ENCODE measurements at places on chromosomes 11 and 22.

DNA sequence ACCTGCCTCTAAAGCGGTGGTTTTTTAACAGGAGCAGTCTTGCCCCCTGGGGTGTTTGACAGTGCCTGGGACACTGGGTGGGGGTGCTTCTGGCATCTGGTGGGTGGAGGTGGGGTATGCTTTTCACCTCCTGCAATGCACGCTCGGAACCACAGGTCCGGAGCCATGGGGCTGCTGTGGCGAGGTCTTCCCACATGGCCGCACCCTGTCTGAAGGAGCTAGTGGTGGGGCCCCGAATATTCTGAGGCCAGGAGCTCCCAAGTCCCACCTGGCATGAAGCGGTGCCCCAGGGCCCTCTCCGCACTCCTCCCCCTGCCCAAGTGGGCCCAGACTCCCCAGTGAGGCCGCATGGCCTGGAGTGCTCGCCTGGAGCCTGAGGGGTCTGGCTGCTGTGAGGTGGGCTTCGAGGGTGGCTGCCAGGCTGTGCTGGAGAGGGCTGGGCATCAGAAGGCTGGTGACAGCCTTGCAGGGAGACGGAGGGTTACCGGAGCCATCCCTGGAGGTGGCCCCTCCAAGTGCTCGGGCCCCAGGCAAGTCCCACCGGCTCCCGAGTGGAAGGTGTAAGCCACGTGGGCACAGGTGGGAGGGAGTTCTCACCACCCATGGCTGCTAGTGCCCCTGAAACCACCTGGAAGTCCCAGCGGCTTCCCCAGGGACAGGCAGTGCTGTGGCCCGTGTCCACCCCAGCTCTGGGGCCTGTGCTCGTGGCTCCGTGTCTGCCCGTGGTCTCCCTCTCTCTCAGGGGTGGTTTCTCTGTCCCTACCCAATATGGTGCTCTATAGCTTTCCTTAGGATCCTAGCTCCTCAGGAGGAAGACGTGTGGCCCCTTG lies 15.1 kb downstream of the TBX1 start:
- DNase-seq = no peak

DNA sequence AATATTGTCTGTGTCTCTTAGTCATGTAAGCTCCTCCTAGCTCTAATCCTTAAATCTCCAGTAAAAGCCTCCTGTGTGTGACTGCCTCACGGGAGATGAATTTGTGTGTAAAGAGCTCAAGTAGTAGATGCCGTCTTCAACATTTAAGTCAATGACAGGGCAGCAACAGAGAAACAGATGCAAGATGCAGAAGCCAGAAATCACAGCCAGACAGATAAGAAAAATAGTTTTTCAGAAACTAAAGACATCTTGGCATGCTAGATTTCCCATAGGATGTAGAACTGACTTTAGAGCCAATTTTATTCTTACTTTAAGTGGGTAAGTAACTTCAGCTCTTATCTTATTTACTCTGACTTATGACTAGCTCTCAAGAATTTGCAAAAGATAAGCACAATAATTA lies 652.8 kb downstream of the KCNA4 start:
- no peak for DNase-seq

GRCh38 chr22:35219012-35219411 lies 38.3 kb upstream of the HMGXB4 start:
- peak; percentile 89 for DNase-seq

DNA sequence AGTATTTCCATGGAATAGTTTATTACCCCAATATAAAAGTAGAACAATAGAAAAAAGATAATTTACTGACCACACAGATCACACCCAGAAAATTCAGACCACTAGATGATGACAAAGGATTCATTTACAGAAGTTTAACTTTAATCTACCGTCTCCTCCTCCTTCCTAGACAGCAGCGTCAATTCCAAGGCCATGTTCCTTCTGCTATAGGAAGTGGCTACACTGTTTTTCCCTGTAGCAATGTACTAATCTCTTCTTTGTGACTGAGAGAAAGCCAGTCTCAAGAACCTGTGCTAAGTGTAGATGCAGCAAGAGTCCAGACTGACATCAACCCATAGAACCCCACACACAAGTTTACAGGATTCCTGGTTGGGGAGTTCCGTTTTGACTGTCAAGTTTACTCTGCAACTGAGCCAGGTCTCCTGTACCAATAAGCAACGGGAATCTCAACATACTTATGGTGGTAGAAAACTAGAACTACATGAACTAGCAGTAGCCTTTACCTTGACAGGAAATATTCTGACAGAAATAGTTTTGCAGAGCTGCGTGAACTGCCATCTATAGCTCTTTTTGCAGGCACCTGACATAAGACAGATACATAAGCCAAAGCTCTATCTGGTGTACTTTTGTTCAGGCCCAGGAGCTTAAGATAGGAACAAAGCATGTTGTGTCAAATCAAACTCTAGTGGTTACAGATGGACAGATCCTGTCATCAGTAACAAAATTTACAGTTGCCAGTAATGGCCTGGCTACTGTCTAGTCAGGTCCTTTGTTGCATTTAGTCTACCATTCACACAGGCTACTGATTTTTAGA lies 42.9 kb downstream of the MRTFA start:
- DNase-seq = no peak

GRCh38 chr11:125070699-125071254 lies 7.7 kb downstream of the SLC37A2 start:
- DNase-seq = peak; percentile 83

GRCh38 chr11:133258751-133259150 lies 273.6 kb downstream of the OPCML start:
- DNase-seq = no peak

GRCh38 chr11:127723714-127724113 lies 723.1 kb upstream of the KIRREL3 start:
- DNase-seq = no peak

DNA sequence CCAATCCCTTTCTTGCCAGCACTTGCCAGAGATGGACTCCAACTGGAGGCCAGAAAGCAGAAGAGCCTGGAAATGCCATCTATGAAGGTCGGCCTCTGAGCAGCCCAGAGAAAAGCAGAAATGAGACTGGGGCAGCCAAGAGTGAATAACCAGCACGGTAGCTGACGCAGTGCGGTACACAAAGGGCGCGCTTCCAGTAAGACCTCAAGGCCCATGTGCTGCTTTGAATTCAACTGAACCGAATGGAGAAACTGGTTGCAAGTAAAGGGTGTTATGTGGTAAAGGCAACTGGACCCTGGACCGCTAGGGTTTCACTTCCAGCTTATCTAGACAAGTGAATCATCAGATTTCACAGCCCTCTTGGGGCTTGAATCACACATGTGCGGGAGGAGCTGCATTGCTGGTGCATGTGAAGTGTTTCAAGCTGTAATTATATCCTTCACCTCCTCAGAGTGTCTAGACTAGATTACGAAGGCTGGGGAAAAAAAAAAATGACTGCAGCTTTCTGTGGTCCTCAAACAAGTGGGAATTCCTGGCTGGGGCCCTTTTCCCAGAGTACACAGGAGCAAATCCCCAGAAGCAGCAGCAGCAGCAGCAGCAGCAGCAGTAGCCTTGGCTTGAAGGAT lies 128.9 kb downstream of the CCDC34 start:
- DNase-seq = peak; percentile 93

DNA sequence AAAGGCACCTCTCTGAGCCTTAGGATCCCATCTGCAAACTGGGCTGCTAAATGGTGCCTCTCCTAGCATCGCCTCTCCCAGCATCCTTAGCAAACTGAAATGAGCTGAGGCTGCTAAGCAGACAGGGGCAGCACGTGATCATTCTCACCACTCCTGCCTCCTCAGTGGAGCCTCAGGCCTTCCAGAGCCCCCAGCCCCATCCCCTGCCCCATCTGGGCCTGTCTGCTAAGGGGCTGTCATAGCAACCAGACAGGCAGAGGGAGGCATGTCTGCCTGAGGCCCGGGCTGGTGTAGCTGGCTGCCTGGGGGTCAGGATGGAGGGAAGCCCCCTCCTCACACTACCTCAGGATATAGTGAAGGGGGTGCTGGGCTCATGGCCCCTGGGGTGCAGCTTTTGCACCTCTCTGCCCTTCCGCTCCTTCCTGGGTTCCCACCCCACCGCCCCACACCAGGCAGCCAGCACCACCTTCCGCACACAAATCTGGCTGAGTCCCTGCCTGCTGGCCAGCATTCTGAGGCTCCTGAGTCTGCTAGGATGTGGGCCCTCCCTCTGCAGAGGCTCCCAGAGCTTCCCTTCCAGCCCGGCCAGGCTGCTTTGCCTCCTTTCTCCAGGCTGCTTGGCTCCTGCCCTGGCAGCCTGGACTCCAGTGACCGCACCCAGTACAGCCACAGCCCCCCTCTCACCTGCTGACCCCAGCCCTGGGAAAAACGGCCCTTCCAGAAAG lies 47.5 kb upstream of the TTLL12 start:
- DNase-seq = no peak

DNA sequence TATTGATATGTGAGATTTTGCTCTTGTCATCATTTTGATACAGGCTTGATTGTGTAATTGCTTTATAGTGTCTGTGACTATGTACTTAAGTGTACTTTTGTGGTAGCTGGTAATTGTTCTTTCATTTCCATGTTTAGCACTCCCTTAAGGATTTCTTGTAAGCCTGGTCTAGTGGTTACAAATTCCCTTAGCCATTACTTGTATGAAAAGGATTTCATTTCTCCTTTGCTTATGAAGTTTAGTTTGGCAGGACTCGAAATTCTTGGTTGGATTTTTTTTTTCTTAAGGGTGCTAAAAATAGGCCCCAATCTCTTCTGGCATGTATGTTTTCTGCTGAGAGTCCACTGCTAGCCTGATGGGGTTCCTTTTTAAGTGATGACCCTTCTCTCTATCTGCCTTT lies 346.8 kb downstream of the JRKL start:
- no peak for DNase-seq

- no peak for DNase-seq
Measured at GRCh38 chr11:64778223-64778472, 194 bp downstream of the SF1 start.

DNA sequence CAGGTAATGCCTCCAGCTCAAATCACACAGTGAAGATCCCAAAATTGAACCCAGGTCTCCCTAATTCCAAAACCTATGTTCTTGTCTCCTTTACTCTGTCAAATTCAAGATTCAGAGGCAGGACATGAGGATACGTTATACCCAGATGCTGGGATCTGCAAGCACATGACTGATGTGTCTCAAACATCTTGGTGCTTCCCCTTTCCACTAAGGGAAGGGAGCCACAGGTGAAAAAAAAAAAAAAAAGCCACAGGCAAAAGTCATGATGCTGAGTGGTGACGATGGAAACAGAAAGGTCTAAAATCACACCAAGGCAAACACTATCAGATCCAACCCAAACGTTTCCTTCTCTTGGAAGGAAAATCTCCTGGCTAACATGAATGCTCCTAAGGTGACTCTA lies 24.0 kb downstream of the ABTB2 start:
- no peak for DNase-seq

GRCh38 chr11:119912229-119912628 lies 183.2 kb upstream of the NECTIN1 start:
- no peak for DNase-seq

- DNase-seq = no peak
Measured at GRCh38 chr11:6405052-6405667, 13.7 kb downstream of the APBB1 start.

DNA sequence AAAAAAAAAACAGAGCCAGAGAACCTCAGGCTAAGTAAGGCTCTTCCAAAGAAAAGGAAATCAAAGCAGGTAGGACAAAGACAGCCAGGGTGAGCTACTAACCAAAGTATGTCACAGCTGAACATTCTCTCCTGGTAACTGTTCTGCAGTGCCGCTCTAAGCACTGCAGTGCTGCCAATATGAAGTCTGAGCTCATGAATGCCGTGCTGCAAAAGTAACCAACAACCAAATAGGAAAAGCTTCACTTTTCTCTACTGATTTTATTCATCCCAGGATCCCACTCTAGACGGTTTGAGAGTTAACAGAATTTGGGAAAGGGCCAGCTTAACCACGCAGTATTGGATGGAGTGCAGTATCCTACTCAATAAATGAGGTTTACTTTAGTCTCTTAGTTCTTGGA lies 3.5 kb downstream of the SIK3 start:
- DNase-seq = no peak

DNA sequence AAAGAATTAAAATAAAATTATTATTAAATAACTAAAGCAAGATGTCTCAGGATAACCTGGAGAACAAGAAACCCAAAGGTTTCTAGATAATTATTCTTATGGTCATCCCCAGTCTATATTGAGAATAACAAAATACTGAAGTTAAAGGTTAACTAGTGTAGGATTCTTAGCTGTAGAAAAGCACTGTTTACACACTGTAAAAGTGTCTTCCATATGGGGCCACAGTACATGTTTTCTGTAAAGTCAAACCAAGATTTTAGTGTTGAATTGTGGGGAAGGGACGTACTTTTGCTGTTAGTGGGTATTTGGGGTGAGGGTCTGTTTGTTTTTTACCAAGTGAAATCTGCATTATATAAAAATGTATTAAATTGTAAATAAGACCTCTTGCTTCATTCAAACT lies 47.5 kb upstream of the SOX6 start:
- DNase-seq = no peak

DNA sequence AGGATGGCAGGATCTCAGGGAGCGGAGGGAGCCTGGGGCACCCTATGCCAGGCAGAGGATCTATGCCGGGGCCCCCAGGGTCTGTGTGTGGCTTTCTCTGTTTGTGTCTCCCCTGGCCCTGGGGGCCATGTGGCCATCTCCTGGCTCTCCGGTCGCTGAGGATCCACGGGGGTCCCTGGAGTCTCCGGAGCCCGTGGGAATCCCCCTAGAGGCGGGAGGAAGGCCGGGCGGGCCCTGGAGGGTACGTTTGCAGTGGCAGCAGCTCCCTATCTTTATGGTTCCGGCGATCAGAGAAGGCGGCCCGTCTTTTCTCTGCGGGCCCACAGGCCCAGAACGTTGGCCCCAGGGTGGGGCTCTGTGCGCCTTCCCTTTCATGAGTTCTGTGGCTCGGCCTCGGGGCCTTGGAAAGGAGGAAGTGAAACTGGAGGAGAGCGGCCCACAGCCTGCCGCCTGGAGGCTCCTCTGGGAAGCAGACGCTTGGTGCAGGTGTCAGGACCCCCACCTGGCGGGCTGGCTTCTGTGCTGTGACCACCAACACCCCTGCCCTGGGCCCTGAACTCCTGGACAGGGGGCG lies 82.1 kb downstream of the KCNQ1 start:
- no peak for DNase-seq

- DNase-seq = peak; percentile 73
Measured at GRCh38 chr11:4072668-4073285, 21.8 kb upstream of the RRM1 start.

DNA sequence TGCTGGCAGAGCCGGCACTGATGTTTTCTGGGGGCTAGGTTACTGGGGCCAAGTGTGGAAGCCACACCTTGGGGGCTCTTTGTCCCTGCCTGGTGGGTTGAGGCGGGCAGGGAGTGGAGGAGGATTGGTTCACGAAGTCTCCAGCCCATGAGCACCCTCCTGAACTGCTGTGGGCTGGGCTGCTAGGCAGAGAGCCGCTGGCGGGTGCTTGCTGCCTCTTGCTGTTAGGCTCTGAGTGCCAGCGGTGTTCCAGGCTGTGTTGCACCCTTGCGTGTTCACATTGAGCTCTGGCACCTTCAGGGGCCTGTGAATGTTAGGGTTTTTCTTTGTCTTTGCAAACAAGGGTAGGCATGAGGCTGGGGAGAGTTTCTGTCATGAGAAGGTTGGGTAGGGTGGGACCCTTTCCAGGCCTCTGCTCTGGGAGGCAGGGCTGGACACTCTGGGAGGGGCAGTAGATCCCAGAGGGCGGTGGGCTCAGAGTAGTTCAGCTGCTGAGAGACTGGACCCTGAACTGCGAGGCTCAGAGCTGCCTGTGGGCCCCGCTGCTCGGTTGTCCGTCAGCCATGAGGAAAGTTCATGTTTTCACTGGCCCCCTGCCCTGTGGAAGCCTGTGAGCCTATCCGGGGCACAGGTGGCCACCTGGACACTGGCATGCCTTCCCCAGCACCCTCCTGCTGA lies 24.0 kb upstream of the TMEM191C start:
- DNase-seq = no peak

GRCh38 chr11:66363805-66364535 lies 7.6 kb downstream of the SLC29A2 start:
- no peak for DNase-seq

- no peak for DNase-seq
Measured at GRCh38 chr11:34114471-34114870, 9.0 kb downstream of the NAT10 start.

Measured in HT1080 (cell line).